Tibial nerve (tissue), 4 donors: ENCODE measurements at places on chromosomes 5 and 9. TPM values are rescaled to one million over a fixed set of nuclear protein-coding genes. Genes with fewer than 3 reads are reported as not detected.

DNA sequence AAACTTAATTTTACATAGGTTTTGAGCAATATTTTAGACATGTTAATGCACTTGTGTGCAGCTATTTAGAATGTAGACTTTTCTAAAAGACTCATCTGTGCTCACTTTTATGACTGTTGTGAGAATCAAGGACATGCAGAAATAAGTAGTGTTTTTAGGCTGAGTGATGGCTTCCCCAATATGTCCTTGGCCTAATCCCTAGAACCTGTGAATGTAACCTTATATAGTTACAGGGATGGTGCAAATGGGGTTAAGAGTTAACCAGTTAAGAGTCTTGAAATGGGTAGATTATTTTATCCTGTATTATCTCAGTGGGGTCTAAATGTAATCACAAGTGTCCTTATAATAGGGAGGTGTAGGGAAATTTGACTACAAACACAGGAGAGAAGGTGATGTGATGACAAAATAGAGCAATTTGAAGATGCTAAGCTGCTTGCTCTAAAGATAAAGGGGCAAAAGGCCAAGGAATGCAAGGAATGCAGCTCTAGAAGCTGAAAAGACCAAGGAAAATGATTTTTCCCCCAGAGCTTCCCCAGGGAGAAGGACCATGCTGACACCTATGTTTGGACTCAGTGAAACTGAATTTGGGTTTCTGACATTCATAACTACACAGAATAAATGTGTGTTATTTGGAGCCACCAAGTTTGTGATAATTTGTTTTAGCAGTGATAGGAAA lies 298.0 kb upstream of the PAPPA start:
- DNase-seq = no peak

SNCB gene
- total RNA-seq = not detected

LCP2 gene
- 53.8 TPM for total RNA-seq

DNA sequence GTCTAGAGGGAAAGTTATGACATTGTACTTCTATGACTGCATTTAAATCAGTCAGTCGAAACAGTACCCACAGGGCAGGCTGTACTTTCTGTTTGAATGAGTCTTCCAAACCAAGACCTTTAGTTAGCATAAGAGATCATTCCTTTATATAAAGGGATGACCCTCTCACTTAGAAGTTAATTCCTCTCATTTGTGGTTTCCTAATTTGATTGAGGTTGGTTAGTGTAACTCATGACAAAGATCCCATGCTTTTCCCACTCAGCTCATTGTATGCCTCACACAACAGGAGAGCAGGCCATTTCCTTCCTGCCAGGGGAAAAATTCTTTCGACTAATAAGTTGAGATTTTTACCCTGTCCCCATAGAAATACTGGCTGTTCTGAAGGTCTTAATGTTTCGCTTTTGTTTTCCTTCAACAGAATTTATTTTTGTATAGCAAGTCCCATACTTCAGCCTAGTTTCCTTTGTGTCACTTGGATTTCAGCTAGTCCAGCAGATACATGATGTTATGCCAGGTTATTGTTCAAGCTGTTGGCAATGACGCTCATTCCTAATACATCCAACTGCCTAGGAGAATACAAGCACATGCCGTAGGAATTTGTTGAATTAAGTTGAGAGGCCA lies 500.7 kb downstream of the SPATA31D1 start:
- no peak for DNase-seq

GRCh38 chr9:121990600-121991306 lies 102.4 kb downstream of the TTLL11 start:
- no peak for DNase-seq

DMRTA1 gene
- total RNA-seq = 0.78 TPM

GRCh38 chr9:19416143-19416542 lies 7.3 kb downstream of the ACER2 start:
- no peak for DNase-seq

RLN2 gene
- not detected for total RNA-seq

DNA sequence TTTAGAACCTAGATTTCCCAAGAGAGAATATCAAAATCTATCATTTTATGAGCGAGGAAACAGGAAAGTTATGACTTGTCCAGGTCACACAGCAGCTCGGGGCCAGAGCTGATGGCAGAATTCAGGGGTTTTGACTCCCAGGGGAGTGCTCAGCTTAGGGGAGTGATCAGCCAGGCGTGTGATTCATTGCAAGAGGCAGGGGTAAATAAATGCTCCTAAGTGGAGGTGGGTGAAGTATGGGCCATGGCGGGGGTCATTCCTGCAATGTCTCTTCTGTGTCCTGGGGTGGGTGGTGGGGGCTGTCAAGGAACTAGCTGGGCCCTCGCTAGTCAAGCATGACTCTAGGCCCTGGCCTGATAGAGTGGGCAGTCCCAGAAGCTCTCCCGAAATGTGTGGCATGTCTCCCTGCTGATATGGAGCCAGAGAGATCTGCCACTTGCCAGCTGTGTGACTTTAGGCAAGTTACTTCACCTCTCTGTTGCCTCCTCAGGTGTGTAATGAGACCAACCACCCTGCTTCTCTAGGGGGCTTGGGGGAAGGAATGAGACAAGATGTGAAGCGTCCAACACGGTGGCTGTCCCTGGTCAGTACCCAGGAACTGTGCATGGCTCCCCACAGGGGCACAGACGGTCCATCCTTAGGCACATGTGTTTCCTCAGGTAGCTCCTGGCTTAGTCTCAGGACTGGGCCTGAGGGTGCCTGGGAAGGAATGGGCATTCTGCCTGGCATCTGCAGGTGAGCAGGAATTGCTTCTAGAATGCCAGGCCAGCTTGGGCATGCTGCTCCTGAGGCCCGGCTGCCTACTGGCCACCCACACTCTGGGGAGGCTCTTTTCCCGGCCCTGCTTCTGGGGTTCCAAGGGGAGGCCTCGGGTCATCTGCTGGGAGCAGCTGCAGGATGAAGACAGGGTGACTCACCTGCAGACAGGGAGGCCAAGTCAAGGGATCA lies 36.5 kb upstream of the SH3PXD2B start:
- no peak for DNase-seq
